Tibial artery (tissue), 4 donors: ENCODE measurements at places on chromosomes 1 and 21.
A peak's percentile ranks its signal among the peaks of the same experiment; 100 is the strongest.

GRCh38 chr21:39142972-39143371 lies 40.3 kb downstream of the PSMG1 start:
- DNase-seq: no peak

DNA sequence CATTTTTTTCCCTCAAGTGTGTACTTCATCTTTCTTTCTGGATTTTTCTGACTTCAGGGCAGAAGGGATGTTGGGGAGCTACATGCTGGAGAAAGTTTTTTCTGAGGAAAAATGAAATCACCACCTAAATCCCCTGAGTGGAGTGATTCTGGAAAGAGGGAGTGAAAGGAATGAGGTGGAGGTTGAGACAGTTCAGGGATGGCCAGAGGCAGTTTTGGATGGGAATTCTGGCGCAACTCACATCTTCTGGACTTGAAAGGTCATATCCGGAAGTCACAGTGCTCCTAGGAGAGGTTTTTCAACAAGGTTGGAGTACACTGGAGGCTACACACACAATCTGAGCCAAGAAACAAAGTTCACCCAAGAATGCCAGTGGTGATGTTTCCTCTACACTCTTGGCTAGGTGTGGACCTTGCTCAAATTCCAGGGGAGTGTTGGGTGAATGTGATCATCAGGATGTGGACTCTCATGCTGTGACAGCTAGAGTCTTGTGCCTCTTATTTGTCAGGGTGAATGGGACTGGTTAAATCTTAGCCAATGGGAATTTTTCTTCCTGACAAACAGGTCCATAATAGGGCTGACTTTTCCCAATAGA lies 161.5 kb downstream of the HLX start:
- DNase-seq: no peak

DNA sequence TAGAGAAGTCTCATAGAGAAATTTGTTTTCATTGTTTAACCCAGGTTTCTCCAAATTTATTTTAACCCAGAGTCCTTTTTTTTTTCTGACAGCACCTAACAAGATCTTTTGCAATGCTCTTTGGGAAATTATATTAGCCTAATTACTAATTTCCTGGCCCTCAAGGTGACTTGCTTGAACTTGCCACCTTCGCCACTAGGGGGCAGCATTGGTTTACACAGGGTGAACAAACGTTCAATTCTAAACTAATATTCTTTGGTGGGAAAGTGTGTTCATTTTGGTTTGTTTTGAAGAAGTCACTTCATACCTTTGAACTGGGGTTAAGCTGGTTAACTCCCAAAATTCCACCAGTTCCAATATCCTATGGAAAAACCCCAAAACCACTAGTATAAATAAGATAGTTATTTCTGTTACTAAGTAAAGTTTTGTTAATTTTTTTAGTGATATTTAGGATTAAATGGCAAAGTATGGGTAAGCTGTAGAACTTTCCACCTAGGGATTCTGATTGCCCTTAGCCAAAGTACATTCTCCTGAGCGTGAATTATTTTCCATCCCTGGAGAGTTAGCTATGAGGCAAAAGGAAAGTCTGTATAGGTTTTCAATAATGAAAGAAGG lies 13.0 kb downstream of the CCDC190 start:
- peak; percentile 80 for DNase-seq

DNA sequence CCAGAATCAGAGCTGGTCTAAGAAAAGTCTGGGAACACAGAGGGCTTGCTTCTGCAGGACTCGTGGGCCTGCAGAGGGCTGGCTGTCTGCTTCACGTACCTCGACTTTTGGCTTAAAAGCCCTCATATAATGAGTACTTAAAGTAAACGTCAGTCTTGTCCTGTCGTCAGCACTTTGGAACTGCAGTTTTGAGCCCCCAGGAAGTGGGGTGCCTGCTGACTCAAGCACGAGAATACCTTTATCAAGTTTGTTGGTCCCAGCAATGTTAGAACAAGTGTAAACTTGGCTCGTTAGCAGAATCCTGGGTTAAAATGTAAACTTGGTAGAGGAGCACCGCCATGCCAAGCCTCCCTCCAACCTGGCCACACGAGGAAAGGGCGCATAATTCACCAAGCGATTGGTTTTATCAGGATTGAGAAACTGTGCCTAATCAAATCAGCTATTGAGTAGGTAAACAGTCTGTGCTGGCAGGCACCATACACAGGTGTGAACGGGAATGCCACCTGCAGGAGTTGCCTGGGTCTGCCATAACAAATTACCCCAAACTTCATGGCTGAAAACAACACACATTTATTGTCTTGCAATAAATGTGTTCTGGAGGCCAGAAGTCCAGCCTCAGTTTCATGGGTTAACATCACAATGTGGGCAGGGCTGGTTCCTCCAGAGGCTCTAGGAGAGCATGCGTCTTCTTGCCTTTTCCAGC lies 45.0 kb upstream of the FHAD1 start:
- DNase-seq: no peak

- DNase-seq: peak; percentile 78
Measured at GRCh38 chr1:152188673-152189591, 29.9 kb upstream of the RPTN start.

DNA sequence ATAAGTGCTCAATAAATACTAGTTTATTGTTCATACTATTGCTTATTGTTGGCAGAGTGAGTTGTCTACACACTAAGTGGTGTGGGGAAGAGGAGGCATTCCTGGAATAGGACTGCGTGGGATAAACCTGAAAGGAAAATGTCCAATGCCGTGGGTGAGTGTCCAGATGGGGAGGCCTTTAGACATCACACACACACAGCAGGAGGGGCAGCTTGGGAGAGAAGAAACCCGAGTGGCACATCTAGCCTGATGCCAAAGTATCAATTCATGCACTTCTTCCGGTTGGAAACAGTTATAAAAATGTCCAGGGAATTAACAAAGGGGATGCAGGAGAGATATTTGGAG lies 27.3 kb downstream of the CCN1 start:
- DNase-seq: no peak

DNA sequence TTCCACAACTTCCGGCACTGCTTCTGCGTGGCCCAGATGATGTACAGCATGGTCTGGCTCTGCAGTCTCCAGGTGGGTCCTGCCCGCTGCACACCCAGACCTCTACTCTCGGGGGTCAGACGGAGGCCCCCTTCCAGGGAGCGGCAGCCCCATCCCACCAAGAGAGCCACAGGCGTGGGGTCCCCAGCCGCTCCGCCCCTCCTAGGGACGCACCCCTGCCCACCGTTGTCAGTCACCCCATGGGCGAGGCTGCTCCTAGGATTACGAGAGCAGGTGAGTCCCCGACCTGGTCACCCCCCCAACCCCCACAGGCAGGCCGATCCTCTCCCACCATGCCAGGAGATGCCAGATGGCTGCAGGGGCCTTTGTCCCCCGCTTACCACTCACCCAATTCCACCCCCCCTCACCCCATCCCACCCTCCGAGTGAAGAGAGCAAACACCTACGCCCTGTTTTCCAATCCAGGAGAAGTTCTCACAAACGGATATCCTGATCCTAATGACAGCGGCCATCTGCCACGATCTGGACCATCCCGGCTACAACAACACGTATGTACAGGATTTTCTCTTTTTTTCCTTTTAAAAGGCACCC lies 107.0 kb downstream of the PDE9A start:
- DNase-seq: no peak

DNA sequence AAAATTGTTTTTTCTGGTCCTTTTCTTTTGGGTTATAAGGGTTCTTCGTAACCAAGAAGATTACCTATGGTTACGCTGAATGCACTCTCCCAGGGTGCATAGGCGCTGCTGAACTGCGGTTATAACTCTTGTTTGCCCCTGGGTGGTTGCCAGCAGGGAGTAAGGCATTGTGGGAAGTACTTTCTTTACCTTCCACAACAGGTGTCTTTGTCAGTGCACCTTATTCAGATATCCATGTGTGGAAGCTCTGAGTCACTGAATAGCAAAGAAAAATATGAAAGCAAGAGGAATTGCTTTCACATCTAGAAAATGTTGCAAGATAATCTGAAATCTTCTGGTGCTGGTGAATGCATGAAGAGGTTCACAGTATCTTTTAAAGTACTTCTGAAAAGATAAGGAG lies 124.4 kb upstream of the CACYBP start:
- no peak for DNase-seq

GRCh38 chr1:165300400-165300903 lies 56.1 kb downstream of the LMX1A start:
- DNase-seq: no peak
